ENCODE measurements at places on chromosomes 7 and 10.
A peak's percentile ranks its signal among the peaks of the same experiment; 100 is the strongest.

GRCh38 chr10:58782876-58783851, 270.5 kb downstream of the BICC1 start:
- H3K27me3 ChIP-seq: no peaks in the 10 kb centered on the region
- H3K27ac ChIP-seq: no peak overlapping the region
- H3K4me3 ChIP-seq: no peak overlapping the region
- H3K4me1 ChIP-seq: peaks cover 18% of the 10 kb centered on the region

GRCh38 chr7:97372882-97373281, 255.4 kb downstream of the SDHAF3 start:
- no peak for DNase-seq
- H3K27ac ChIP-seq: no peak overlapping the region
- H3K4me1 ChIP-seq: no peaks in the 10 kb centered on the region
- H3K36me3 ChIP-seq: no peaks in the 10 kb centered on the region
- H3K27me3 ChIP-seq: no peaks in the 10 kb centered on the region

GRCh38 chr10:62459072-62459471, 84.9 kb downstream of the ZNF365 start:
- H3K27ac ChIP-seq: no peak overlapping the region
- no peak for DNase-seq
- no peak overlapping the region for H3K4me3 ChIP-seq
- no peaks in the 10 kb centered on the region for H3K36me3 ChIP-seq

DNA sequence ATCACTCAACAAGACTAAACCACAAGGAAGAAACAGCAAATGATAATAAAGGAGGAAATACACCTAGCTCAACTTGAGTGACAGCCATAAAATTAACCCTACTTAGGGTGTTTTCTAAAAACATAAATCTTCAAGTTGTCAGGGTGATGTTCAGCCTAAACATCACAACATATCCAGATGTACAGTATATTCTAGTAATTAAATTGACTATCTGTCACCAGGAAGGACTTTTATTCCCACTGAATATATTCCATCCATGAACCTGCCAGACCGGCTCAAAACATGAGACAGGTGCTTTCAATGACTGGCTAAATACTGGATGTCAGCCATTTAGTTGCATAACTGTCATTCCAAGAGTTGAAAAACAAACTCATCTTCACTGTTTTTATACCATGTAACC, 298.1 kb upstream of the NEBL start:
- no peak overlapping the region for H3K4me3 ChIP-seq
- H3K27ac ChIP-seq: no peak overlapping the region
- no peaks in the 10 kb centered on the region for H3K4me1 ChIP-seq
- no peaks in the 10 kb centered on the region for H3K27me3 ChIP-seq
- DNase-seq: no peak

DNA sequence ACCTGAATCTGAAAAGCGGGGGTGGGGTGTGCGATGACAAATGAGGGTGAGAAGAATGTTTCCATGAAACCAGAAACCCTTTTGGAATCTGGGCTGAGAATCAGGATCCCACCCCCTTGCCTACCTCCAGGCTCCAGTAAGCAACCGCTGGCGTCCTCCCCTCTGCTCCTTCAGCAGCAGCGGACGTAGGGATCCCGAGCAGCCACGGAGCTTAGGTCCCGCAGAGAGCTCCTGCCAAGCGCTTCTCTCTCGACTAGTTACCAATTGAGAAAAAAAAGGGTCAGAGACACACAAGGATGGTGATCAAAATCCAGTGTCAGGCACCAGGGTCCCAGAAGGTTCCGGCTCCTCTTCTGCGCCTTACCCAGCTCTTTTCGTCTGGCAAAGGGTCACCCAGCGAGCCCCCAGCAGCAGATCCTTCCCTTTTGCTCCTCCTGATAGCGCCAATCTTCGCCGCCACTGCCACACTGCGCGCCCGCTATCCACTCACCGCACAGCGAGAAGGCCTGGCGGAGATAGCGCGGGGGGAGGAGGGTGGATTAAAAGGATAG, 733.5 kb downstream of the ZWINT start:
- H3K36me3 ChIP-seq: no peaks in the 10 kb centered on the region
- peak; percentile 69 for DNase-seq
- no peak overlapping the region for H3K27ac ChIP-seq

DNA sequence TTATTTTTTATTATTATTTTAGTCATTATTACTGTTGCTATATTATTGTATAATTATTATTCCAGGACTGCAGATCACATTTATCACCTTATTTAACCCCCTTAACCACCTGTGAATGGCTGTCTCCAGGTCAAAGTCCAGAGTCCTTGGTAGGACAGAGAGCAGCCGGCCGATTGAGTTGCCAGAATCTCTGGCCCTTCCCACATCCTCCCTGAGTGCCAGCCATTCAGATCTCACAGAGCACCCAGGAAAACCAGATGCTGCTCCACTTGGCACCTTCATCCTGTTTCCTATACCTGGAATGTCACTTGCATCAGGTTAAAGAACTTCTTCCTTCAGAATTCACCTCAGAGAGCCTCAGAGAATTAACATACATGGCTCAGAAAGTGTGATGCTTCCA, 101.1 kb downstream of the ELAPOR2 start:
- no peaks in the 10 kb centered on the region for H3K27me3 ChIP-seq
- H3K27ac ChIP-seq: no peak overlapping the region
- H3K36me3 ChIP-seq: no peaks in the 10 kb centered on the region

DNA sequence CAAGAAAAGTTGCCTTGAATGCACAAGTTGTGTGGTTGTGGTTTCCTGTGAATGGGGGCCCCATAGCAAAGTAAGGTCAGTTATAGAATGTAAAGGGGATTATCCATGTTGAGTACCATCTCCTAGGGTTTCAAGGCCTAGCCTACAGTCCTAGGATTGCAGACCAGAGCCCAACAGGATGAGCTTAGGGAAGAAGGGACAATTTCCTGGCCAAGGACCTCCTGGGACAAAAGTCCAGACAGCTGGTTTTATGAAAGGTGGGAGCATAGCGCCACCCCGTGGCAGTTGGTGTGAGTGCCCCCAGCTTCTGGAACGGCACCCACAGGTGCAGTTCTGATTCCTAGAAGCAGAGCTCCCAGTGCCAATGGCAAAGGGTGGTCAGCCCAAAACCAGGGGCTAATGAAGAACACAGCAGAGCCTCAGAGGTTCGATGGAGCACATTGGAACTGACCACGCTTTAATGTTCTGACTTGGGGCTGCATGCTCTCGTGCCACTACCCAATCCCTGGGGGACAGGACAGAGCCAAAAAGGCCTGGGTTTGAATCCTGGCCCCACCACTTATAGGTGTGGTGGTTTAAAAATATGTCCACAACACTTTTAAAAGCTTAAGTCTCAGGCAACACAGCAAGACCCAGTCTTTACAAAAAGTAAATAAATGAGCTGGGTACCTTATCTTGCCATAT, 25.8 kb upstream of the TMEM120A start:
- H3K4me3 ChIP-seq: no peak overlapping the region
- peak; percentile 87 for DNase-seq
- H3K27me3 ChIP-seq: no peaks in the 10 kb centered on the region

DNA sequence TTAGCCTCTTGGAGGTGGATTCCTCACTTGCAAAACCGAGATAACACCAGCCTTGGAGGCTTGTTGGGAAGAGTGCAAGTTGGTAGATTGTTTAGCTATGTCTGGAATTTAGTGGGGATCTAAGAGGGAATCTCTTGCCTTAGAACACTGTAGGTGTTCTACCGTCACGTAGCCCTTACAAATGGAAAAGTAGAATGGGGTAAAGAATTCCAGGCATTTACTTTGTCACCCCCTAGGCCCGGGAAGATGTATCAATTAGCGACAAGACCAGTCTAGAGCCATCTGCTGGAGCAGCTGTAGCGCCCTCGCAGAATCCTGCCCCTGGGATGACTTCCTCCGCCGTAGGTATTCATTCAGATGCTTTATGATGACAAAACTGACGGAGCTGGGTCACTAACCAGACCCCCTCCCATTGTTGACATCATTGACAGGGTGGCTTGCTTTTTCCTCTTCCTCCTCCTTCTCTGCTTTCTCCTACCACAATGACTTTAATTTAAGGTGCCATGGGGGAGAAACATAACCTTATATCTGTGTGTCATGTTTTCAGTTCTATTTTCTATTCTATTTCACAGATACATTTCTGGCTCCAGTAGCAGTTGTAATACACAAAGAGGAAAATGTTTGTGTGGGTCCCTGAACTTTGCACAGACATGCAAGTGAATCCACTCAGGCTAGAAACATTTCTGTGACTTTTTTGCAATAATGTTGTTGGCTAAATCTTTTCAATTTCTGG, 262.6 kb upstream of the LYZL1 start:
- H3K4me3 ChIP-seq: no peak overlapping the region
- no peak overlapping the region for H3K27ac ChIP-seq
- no peak for DNase-seq
- H3K36me3 ChIP-seq: no peaks in the 10 kb centered on the region
